ENCODE measurements at places on chromosomes 13 and 19.
A peak's percentile ranks its signal among the peaks of the same experiment; 100 is the strongest.

DNA sequence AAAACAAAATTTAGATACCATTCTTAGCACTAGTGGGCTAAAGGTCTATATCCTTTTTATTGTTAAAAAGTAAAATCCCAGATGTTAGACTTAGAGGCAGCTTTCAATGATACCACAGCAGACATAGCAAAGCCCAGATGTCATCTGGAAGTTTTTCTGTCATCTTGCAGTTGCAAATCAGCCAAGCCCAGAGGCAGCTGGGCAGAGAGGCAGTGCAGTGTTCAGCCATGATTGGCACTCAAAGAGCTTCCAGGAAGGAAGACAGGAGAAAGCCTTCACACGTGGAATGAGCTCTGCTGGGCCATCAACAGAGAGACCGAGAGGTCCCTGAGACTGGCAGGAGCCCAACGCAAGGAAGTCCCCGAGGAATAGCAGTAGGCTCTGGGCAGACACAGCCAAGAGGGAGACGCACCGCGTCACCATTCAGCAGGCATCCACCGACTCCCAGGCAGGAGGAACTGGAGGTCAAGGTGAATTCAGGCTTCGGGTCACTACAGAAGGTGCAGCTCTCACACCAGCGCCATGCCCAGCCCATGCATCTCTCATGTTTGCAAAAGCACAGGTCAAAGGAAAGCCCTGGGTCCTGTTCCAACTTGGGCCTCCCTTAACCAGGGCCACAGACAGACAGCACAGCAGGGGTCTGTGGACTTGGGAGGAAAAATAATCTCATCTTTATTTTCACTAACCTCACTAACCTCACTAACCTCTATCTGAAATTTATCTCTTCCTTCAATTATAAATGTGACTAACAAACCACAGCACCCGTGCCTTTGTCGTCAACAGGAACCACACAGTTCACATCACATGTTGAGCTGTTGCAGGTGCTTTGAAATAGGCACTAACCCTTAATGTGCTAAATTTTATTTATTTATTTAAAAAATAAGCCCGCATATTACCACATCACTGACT is 54.9 kb downstream of the TUBGCP3 start:
- DNase-seq = no peak

DNA sequence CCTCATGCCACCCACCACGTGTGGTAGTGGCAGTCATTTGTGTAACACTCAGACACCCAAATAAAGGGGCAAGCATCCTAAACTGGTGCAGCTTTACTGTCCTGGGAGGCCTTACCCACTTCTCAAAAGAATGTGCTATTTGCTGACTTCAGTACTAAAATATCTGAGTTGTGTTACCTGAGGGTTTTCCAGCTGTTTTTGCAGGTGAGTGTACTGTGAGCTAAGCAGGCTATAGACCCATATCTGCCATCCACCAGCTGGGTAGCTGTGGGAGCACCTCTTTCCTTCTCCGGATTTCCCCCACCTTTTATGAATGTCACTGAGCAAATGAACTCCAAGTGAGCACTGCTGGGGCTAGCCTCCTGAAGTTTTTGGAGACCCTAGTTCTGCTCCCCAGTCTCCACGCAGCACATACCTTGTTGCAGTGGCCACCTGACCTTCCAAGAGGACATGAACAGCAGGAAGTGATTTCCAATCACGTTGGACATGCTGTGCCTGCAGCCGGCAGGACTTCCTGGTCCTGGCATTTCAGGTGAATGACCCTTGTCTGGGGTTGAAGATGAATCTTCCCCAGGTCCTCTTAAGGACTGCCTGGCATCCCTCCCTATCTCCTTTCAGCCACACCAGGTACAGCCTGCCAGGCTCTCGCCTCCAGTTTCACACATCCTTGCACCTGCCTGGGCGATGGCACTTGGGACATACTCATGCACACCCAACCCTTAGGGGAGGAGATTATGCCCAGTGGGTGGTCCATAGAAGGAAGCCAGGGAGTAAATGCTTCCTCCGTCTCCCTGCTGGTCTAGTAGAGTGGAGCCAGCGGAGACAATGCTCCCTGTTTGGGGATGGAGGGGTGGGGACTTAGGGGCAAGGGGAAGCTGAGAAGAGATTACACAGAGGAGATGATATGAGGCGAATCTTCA is 109.5 kb upstream of the SPATA13 start:
- no peak for DNase-seq

DNA sequence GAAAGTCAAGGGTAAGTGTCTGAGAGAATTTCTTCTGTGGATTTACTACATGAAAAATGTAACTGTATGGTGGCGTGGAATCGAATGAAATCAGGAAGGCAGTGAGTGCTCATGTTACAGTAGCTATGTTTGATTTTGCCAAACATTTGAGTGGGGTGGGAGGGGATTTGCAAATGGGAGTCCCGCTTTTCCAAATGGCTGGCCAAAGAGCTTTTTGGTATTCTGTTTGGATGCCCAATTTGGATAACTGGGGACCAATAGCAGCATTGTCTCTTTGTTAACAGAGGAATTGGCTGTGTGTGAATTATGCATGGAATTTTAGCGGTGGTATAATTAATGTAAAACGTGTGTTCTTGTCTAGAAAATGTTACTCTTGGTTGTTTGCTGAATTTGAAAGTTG is 17.8 kb downstream of the HNRNPM start:
- DNase-seq = no peak

GRCh38 chr19:50768277-50768676 is 2.0 kb upstream of the GPR32 start:
- no peak for DNase-seq

GRCh38 chr13:31067416-31068118 is 94.1 kb downstream of the HSPH1 start:
- DNase-seq = peak; percentile 33

DNA sequence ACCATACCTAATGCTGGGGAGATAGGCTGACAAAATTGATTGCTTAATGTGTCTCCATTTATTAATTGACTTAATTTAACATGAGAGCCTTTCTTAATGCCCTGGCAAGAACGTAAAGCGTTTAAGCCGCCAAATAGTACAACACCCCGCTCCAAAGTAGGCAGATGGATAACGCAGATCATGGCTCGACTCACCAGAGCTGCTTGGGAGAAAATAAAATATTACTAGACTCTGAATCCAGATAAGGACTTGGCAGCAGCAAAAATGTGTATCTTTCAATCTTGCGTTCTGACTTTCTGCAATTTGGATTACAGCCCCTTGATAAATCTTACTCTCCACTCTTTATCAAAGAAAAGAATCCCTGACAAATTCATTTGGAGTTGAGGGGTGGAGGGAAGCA is 403 bp upstream of the SIAH3 start:
- DNase-seq = no peak

DNA sequence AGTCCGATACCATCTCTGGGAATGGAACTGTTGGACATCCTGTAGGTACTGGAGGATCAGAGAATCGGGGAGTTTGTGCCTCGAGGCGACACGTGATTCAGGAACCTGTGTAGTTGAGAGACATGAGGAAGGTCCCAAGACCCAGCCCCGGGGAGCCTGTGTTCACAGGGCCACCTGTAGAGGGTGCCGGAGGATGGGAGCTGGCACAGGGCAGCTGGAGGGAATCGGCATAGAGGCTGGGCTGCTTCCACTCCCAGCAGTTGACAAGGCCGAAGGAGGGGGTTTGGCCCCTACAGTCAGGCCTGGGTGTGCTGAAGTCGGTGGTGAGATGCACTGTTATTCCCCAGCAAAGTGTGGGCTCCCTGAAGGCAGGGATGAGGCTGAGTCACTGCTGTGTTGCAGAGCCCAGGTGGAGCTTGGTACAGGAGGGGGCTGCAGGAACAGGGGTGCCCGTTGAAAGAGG is 2.5 kb upstream of the ISYNA1 start:
- DNase-seq = peak; percentile 66
